NCI-H1694 (cell line): ENCODE measurements at places on chromosomes 6 and 20.
A peak's percentile ranks its signal among the peaks of the same experiment; 100 is the strongest.

DNA sequence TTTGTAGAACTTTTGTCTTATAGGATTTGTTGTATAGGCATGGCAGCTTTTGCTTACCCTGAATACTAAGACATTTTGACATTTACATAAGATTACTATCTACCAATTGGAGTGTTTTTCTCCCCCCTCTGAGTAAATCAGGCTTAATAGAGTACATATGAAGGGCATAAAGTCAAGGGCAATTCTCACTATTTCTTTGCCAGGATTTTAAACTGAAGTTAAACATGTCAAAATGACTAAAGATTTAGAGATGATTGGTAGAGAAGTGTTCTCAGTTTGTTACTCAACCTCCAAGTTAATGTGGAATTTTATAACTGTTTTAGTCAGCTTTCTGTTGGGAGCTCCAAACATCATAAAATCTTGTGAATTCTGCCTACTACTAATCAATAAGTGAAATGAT, 157.8 kb downstream of the CDKAL1 start:
- no peak for DNase-seq

GRCh38 chr20:13395232-13395631, 174.2 kb downstream of the ISM1 start:
- no peak for DNase-seq

DNA sequence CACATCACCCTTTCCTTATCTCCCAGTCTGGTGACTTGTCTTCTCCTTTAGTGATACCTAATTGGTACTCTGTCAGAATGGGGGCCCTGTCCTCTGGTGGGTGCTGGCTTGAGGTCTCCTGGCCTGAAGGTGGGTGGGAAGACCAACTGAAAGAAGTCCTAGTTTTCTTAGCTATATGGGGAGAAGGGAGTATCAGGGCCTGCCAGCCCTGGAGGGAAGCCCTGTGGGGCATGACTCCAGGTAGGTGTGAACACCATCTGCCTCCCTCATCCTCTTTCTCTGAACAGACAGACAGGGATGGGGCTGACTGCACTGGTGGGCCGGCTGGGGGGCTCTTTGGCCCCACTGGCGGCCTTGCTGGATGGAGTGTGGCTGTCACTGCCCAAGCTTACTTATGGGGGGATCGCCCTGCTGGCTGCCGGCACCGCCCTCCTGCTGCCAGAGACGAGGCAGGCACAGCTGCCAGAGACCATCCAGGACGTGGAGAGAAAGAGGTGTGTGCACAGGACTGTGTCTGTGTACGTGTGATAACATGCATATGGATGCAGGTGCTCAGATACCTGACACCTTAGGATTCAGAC, 4.8 kb downstream of the CRIP3 start:
- no peak for DNase-seq

GRCh38 chr6:110609101-110609500, 132.7 kb upstream of the SLC22A16 start:
- DNase-seq: no peak

DNA sequence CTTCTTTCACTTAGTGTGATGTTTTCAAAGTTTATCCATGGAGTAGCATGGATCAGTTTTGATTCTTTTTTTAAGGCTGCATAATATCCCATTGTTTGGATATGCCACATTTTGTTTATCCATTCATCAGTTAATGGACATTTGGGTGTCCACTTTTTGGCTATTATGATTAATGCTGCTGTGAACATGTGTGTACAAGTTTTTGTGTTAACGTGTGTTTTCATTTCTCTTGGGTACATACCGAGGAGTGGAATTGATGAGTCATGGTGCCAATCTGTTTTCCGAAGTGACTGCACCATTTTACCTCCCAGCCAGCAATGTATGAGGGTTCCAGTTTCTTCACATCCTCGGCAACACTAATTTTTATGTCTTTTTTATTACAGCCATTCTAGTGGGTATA, 78.4 kb upstream of the CCDC28A start:
- DNase-seq: no peak

DNA sequence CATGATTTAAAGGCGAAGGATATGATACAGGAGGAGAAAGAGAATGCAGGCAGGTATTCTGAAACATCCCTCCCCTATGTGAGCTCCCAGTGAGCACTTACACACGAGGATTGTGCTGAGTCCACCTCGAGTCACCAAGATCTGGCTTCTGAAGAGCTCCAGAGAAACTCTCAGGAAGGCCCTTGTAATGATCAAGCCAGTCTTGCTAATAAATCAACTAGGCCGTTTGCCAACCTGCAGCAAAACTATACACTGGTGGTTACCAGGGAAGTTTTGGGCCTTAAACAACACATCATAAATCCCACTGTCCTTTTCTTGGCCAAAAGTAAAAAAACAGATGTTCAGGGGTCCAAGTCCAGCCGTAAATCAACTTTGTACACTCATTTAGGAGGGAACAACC, 79.2 kb downstream of the STXBP5 start:
- DNase-seq: no peak

DNA sequence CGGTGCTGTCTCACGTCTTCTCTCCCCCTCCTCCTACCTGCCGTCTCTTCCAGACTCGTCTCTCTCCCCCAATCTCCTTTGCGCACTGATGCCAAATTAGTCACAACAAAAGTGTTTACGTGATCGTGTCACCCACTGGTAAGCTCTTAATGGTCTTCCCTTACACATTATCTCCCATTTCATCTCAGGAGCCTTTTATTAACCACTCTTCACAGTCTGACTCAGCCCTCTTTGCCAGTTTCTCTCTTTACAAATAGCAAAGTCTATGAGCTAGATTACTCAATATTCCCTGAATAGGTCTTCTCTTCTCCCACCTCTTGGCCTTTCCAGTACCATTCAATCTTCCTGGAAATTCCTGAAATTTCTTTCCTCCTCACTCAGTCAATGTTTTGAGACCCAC, 247.0 kb downstream of the ESR1 start:
- DNase-seq: no peak

GRCh38 chr6:152426276-152426675, 210.9 kb downstream of the SYNE1 start:
- DNase-seq: no peak

GRCh38 chr20:1802385-1803060, 92.7 kb upstream of the SIRPA start:
- DNase-seq: no peak

- DNase-seq: no peak
These were observed 463.0 kb upstream of the AGPAT4 start for GRCh38 chr6:161736781-161737292.

DNA sequence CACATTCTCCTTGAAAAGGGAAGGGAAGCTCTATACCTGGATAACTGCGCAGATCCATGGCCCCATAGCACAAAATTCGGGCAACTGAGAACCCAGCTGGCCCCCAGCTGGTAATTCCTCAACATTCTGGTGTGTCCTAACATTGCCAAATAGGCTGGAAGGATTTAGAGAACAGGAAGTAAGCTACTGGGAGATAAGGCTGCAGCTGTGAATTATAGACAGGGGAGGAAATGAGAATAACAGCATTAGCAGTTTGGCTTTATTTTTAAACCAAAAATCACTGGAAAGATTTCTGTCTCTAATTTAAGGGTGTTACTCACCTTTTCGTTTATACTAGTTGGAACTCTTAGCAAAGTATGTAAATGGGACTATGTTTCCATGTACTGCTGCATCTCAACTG, 97.2 kb downstream of the TULP4 start:
- no peak for DNase-seq

- no peak for DNase-seq
These were observed 41.2 kb downstream of the PDSS2 start for GRCh38 chr6:107418118-107418517.

- DNase-seq: no peak
These were observed 191.6 kb upstream of the SNX9 start for GRCh38 chr6:157631412-157631811.

DNA sequence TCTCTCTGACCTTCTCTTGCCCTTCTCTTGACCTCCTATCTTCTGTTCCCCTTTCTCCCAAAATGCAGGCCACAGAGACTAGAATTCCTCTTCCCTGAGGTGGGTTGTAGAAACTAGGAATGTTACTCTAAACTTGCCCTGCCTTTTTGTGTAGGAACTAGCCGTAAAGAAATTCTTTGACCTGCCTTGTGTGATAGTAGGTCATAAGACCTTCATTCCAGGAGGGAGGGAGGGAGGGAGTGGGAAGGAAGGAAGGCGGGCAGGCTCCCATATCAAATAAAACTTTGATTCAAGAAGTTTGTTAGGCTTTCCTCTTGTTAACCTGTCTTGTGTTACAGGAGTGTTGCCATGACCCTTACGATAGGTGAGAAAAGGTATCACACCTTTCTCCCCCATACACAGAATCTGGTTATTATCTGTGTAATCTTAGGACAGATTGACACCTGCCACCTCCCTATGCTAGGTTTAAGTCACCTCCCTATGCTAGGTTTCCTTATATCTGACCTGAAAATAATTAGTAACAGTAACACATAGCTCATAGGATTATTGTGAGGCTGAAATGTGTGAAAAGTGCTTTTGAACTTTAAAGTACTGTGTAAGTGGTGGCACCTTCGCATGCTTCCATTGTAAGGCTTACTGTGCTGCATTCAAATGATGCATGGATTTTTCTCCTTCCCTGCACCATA, 32.6 kb upstream of the FUCA2 start:
- no peak for DNase-seq

GRCh38 chr20:63433351-63433750, 39.1 kb downstream of the KCNQ2 start:
- no peak for DNase-seq

- DNase-seq: no peak
These were observed 64.1 kb downstream of the CLIC5 start for GRCh38 chr6:45951321-45952167.

GRCh38 chr6:82576284-82576683, 212.7 kb downstream of the TPBG start:
- no peak for DNase-seq

GRCh38 chr6:72636786-72637185, 14.9 kb downstream of the KCNQ5 start:
- DNase-seq: no peak

DNA sequence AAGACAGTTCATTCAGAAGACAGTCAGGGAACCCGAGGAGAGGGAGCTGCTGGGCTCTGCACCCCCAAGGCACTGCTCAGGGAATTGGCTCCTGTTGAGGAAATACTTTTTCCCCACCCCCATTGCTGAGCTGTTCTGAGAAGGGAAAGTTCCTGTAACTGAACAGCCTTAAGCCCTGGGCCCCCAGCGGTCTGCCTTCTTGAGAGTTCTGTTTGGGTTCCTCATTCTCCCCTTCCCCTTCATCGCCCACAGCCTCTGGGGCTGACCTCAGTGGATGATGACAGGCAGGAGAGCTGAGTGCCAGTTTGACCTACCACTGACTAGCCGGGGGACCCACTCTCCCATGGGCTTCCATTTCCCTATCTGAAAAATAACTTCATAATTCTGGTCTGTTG, 10.7 kb downstream of the HCK start:
- no peak for DNase-seq

GRCh38 chr20:44296011-44296410, 15.0 kb downstream of the FITM2 start:
- no peak for DNase-seq

DNA sequence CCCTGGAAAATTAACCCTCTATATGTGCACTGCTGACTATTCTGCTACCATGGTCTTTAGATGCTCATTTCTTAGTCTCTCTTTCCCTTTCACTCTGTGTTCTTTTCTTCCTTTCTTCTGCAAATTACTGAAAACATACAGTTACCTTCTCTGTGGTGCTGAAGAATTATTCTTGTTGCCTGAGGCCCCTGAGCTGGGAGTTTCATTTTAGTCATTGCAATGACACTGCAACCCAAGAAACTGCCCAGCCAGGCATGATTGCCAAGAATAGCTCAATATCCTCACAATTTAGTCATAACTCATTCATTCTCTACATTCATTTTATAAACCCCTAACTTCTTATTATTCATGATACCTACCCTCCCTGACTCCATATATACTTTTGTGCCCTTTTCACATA, 245.8 kb upstream of the RAB32 start:
- no peak for DNase-seq

- no peak for DNase-seq
These were observed 35.5 kb downstream of the SH3BGRL2 start for GRCh38 chr6:79666634-79667033.

DNA sequence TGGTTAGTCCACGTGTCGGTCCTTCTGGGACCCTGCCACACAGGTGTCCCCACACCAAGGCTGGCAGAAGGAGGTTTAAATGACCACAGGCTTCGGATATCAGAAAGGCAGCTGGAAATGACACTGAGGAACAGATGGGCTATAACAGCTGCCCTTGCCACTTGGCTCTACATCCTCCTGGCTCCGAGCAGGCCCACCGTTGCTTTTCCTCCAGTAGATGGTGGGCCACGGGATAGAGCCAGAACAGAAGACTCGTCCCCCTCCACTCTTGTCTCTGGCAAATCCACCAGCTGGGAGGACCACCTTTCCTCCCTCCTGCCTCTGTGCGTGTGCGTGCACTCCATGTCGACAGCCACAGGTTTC, 17.6 kb downstream of the WRNIP1 start:
- DNase-seq: peak; percentile 38

DNA sequence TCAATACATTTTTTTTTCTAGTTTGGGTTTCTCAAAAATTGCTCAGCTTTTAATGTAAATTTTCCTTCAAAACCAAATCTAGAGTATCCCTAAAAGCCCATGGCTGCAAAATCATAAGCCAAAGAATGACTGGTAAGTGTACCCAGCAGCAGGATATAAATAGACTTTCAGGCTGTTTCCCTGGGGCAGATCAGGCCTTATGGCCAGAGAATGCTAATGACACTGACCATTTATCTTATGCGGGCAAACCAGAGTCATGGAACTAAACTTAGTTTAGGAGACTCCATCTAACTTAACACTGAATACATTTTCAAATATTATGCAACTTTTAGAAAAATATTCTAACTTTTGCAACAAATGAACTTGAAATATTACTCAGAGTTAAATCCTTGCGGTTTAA, 7.4 kb downstream of the OSER1 start:
- DNase-seq: no peak

DNA sequence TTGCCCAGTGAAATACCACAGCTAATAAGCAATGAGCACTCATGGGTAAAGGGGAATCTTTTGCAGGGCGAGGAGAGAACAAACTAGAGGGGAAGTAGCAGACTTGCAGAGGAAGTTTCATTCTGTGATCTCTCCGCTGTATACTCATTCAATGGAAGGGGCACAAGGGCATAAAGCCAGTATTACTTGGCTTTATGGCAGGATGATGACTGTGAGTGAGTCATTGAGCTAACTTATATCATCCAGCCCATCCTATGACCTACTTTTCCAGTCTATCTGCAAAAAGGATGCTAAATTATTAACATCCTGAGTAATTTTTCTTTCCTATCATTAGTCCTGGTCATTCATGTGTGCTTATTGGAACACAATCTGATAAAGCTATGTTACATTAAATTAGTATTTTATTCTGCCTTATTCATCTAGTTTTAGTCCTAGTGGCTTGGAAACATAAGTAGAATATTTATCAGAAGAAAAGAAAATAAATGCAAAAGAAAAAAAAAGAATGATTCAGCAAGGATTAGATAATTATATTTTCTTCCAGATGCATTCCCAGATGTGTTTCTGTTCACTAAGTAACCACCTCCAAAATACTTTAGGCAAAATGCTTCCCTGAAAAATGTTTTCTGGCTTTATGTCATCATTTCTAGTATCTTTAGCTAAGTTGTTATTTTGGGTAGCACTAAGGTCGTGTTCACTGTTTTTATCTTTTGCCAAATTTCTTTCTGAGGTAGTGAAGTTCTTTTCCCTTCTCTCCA, 471.7 kb downstream of the CDKAL1 start:
- no peak for DNase-seq
